ENCODE measurements at places on chromosomes 11 and 22.

DNA sequence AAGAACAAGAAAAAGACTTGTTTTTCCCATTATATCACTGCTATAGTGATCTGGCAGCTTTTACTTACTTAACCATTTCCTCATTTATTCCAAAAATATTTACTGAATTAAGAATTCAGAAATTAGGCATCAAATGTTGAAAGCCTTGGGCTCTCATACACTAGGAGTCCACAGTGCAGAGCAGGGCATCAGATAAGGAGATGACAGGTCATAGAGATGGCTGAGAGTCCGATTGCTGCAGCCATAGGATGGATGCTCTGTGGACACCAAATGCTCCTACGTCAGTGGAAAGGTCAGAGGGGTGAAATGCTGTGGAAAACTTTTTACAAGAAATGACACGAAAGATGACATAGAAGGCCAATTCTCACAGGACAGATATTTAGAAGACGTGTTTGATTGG lies 771.1 kb downstream of the LRRC4C start:
- no peak for DNase-seq

DNA sequence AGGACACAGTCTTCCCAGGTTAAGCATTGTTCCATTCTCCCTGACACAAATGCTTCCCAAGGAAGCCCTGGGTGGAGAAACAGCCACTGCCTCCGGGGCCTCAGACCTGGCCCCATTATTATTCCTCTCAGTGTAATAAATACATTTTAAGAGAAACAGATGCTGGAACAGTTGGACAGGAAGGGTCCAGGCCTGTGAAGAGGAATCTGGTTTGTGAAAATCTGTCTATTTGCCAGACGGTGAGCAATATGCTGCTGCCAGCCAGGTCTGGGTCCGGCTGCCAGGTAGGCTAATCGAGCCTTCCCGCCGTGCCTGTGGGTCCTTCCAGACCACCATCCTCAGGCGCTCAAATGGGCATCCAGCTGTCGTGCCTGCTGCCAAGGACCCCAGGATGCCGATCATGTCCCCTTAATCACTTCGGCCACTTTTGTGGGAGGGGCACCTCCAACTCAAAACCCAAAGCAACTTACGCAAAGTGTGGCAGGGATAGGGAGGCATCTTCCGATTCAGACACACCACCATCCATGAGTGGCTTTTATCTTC lies 528.4 kb downstream of the MIAT start:
- no peak for DNase-seq

- DNase-seq, result no peak
Observed at GRCh38 chr11:88604260-88604659, 266.7 kb upstream of the CTSC start.

- no peak for DNase-seq
Observed at GRCh38 chr11:60143768-60144167, 39.1 kb downstream of the MS4A6A start.

DNA sequence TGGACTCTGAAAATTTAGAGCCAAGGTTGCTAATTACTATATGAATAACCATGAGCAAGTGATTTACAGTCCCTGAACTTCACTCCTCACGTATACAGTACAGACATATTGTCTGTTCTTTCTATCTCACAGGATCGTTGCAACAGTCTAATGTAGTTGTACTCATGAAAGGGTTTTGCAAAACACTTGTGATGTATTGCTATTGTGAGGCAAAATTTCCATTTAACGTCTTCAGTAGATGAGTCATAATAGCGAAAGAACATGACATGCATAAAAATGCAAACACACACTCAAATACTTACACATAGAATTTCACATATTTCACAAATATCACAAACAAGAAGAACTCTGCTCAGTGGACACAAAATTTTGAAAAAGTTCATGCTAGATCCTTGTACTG lies 134.6 kb upstream of the TRPC6 start:
- DNase-seq, result no peak

GRCh38 chr11:2314136-2314524 lies 12.3 kb downstream of the TSPAN32 start:
- DNase-seq, result no peak

DNA sequence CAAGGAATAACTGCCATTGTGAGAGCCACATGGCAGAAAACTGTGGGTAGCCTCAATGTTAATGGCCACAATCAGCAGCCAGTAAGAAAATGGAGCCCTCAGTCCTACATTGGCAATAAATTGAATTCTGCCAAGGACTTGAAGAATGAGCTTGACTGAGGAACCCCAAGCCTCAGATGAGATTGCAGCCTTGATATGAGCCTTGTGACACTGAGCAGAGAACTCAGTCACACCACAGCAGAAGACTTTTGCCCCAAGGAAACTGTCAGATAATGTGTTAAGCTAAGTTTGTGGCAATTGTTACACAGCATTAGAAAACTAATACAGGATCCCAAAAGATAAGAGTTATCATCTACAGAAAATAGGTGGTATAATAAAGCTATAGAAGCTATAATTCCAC lies 2.4 kb upstream of the TTC17 start:
- DNase-seq, result no peak

DNA sequence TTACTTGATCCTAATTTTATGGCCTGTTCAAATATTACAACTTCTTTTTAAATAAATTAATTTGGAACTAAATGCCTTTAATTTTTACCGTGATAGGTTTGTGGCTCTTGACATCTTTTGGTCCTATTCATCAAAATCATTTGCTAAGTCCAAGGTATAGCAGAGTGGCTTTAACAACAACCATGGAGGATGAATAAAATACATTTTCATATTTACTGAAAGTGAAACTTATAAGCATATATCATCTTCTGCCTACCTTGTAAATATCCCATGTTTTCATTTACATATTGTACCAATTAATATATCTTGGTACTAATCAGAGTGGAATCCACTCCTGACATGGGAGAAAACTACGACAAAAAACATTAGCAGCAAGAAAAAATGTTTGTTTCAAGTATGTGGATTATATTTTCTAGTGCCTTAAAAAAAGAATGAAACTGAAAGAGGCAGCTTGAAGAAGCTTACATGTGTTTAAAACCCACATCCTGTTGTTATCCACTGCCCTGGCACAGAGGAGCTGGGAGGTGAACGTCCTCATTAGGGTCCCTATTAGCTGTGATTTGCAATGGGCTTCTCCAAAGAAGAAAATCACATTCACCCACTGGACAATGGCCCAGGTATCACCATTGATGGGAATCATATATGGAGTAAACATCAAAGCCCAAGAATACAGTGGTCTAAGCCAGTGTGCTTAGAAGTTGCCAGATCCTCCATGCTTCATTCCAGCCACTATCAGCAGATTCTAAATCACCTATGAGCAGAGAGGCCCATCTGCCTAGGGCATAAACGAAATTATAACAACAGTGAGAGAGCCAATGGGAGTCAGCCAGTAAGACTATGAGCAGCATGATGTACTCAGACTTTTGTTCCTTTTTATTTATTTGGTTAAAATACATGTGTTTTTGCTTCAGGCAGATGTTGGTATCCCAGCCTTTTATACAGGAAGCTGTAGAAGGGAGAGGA lies 84.7 kb downstream of the MAML2 start:
- no peak for DNase-seq

- no peak for DNase-seq
Observed at GRCh38 chr11:67345247-67345919, 8.0 kb downstream of the POLD4 start.

- DNase-seq, result no peak
Observed at GRCh38 chr11:80365980-80366379, 925.1 kb upstream of the TENM4 start.

DNA sequence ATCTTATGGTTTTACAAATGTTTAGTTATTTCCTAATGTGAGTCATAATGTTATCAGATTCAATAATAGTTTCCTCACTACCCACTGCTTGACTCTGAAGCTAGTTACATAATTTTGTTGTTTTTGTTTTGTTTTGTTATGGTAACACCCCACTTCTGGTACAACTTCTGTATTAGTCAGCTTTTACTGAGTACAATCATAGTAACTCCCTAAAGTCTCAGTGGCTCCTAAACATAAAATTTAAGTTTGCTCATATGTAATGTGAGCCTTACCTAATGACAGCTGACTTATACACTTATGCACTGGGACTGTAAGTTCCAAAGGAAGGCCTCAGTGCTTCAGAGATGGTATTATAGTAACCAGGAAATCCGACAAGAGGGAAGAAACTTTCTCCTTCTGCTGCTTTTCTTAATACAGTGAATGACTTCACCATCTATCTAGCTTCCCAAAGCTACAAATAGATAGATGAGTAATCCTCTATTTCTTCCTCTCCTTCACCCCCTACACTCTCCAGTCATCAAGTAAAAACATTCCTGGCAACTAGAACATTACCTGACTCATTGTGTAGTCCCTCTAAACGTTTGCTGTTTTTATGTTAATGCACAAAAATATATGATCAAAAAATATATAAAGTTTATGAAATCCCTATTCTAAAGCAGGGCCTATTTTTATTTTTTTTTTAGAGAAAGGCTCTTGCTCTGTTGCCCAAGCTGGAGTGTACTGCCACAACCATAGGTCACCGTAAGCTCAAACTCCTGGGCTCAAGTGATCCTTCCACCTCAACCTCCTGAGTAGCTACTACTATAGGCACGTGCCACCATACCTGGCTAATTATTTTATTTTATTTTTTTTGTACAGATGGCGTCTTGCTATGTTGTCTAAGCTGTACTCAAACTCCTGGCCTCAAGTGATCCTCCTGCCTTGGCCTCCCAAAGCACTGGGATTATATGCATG lies 563.0 kb downstream of the SOX6 start:
- DNase-seq, result no peak

GRCh38 chr11:117159892-117160291 lies 15.8 kb downstream of the PAFAH1B2 start:
- no peak for DNase-seq

- no peak for DNase-seq
Observed at GRCh38 chr11:44974402-44975000, 23.8 kb upstream of the TP53I11 start.

DNA sequence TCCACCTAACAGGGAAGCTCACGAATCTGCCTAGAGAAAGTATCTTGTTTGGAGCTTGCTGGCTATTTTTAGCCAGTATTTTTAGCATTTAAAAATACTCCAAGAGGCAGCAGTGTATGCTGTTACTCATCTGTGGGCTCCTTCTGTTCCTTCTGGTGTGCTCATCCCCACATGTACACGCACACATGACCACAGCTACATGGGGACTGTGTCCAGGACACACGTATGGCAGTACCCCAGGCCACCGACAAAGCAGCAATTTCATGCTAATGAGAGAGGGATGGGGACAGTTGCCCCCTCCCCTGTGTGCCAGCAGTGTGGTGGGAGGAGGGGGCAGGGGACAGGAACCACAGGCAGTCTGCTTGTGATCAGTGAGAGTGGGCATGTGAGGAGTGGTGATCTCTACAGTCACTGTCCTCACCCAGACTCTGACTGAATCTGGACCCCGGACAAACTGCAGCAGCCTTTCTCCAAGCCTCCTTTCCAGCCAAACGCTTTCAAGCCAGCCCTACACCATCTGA lies 16.4 kb downstream of the USP2 start:
- DNase-seq, result no peak
